Stimulated activated CD8-positive, alpha-beta memory T cell treated with anti-CD3 and anti-CD28 coated beads, Interleukin-4, amount 100 ng/mL, for 24 hours (primary cell): ENCODE measurements at places on chromosomes 5 and 9.

GRCh38 chr5:171891595-171891994 lies 106.0 kb downstream of the SMIM23 start:
- no peak for DNase-seq

GRCh38 chr9:18666348-18666747 lies 192.4 kb downstream of the ADAMTSL1 start:
- no peak for DNase-seq

GRCh38 chr5:138641547-138642298 lies 66.5 kb upstream of the HSPA9 start:
- DNase-seq = peak; percentile 62

- DNase-seq = no peak
These were observed 126.7 kb upstream of the CDH6 start for GRCh38 chr5:31066655-31067328.

DNA sequence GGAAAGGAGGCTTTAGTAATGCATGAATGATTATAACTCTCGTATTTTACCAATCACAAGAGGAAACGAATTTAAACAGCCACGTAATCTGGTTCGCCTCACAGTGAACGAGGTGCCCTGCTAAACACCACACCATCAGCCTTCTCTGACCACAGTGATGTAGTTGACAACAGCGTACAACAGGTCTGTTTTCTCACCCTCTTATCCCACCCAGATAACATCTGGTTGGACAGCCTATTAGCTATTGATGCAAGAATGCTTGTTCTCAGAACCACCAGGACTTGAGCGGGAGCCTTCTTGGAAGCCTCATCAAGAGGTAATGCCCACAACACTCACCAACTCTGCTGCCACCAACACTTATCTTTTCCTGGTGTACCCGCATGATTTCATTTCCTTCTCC lies 23.3 kb downstream of the SLC1A3 start:
- no peak for DNase-seq

- no peak for DNase-seq
These were observed 96.0 kb upstream of the PHF24 start for GRCh38 chr9:34862043-34862442.

- no peak for DNase-seq
These were observed 306.5 kb downstream of the MAN2A1 start for GRCh38 chr5:109996246-109996645.

DNA sequence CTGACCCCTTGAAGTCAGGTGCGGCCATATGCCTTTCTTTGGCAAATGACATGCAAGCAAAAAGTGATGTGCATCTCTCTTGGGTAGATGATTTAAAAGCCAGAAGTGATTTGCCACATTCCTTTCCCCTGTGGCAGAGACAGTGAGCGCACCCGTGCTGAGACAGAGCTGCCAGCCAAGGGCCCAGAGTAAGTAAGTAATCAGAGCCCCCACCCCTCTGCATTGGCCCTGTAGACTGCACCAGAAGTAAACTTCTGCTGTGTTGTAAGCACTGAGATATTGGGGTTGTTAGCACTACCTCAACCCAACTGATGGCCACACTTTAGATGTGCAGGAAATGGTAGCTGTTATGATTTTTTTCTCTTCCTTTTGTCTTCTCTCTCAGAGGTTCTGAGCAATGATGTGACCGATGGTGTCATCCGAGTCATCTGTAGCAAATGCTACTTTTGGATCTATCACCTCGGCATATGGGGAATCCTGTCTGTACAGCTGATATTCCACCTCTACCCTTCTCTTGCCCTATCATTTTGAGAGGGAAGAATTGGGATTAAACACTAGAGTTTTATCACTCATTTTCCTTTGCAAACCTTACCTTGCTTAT lies 58.0 kb downstream of the DOCK2 start:
- no peak for DNase-seq

DNA sequence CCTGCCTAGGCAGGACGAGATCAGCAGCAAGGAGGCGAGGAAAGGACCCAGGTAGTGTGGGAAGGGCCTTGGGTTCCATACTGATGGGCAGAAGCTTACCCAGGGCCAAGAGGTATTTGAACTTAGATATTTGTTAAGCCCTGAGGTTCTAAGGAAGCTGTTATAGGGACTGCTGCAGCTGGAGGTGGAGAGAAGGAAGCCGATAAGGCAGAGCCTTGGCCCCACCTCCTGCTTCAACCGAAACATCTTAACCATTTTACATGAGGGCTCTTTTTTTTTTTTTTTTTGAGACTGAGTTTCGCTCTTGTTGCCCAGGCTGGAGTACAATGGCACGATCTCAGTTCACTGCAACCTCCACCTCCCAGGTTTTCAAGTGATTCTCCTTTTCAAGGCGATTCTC lies 8.6 kb upstream of the AQP3 start:
- DNase-seq = no peak

- no peak for DNase-seq
These were observed 113.4 kb upstream of the CACNA1B start for GRCh38 chr9:137764171-137764671.

- no peak for DNase-seq
These were observed 33.2 kb upstream of the SNX2 start for GRCh38 chr5:122741681-122742080.
